ENCODE measurements at places on chromosomes 5 and 9.

DNA sequence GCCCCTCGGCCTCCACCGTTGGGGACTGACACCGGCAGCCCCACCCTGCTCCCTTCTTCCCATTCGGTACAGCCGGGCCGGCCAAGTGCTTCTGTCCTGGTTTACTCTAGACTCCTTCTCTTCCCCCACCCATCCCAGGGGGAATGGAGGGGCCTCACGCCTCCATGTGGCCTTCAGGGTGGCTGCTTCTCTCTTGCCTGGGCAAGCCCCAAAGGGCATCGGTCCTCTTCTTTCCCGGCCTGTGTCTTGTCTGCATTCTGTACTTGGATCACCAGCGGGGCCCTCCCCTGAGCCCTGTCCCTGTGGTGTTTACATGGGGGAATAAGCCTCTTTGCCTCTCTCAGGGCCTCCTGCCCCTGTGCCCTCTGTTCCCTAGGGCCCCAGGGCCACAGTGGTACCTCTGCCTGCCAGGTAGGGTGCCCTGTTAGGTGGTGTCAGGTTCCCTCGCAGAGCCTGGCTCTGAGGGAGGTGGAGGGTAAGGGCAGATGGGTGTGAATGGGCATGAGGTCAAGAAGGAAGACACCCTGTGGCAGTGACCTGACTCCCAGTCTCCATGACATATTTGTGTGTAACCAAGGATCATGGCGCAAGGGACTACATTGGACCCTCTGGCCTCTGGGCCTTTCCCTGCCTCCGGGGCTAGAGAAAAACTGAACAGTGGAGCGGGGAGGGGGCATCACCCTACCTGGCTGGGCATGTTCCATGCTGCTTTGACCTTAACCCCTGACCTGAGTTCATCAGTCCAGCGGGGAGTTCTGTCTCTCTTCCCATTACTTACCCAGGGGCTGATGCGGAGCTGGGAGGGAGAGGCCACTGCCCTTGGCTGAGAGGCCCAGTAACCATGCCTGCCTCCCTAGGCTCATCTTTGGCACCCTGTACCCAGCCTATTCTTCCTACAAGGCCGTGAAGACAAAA, 1.6 kb downstream of the REEP2 start:
- DNase-seq = no peak

DNA sequence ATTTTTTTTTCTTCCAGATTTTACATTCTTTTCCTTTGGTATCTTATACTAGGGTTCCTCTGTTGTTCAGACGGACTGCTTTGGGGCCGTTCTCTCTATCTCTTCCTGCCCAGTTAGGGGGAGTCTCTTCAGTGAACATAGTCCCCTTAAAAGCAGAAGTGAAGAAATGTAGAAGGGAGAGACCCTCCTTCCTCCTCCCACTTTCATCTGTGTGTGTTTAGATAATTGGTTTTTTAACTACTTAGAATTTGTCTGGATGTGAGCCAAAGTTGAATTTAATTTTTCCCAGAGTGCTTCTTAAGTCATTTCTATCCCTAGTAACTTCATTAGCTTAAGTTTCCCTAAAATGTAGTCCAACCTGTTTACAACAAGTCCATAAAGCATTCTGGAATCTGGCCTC, 167.5 kb downstream of the HACD4 start:
- no peak for DNase-seq

GRCh38 chr5:141338538-141339306, at the start of gene PCDHGA2:
PCDHGA2 (plus strand) TSS chr5:141338760.
- no peak for DNase-seq

- no peak for DNase-seq
Observed at GRCh38 chr9:107588393-107588792, 98.8 kb upstream of the KLF4 start.

DNA sequence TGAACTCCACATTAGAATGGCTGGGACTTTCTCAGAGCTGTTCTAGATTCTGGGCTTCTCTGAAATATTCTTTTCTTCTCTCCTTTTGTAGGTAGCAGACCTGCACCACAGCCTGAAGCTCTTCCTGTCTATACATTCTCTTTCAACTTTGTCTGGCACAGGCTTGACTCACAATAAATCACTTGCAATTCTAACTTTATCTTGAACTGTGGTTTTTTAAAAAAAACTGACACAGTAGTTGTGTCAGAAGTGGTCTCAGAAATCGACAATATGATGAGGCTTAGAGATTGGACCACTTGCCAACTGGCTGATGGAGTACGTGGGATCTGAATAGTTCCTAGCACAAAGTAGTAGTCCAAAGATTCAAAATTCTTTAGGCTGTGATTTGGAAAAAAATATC, 24.1 kb upstream of the CDH9 start:
- DNase-seq = no peak

GRCh38 chr9:130661451-130662098, 2.8 kb upstream of the PRDM12 start:
- peak; percentile 47 for DNase-seq

GRCh38 chr5:65327582-65327981, 154.1 kb downstream of the ADAMTS6 start:
- no peak for DNase-seq

DNA sequence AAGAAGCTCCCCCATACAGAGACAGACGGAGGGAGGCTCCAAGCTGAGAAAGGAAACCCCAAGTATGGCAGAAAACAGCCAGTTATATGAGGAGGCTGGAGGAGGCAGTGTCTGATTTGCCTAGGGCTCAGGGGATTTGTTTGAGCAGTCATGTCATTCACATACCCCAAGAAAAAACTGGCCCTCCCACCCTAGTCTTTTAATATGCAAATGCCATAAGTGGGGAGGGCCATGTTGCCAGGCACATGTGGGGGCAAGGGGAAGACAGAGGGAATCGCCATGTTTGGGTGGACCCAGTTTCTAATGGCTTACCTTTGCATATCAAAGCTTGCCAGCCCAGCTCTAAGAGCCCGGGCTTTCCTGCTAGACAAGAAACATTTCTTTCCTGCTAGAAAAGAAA, 1163.8 kb downstream of the TAF11L14 start:
- no peak for DNase-seq

DNA sequence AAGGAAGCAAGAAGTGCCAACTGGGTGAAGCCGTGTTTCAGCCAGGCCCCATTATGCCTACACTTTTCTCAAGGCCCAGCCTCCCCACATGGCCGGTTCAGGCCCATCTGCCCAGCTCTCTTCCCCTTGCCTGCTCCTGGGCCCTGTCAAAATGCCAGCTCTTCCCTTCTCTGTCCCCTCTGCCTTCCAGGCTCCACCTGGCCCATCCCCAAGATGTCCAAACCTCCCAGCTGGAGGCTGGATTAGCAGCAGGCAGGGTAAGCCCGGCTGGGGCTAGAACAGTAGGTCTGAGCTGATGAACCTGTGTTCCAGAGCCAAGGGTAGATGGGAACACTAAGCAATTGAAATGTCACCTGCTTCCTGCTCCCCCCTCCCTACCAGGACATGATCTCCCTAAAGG, 64.1 kb upstream of the HSPA9 start:
- no peak for DNase-seq

DNA sequence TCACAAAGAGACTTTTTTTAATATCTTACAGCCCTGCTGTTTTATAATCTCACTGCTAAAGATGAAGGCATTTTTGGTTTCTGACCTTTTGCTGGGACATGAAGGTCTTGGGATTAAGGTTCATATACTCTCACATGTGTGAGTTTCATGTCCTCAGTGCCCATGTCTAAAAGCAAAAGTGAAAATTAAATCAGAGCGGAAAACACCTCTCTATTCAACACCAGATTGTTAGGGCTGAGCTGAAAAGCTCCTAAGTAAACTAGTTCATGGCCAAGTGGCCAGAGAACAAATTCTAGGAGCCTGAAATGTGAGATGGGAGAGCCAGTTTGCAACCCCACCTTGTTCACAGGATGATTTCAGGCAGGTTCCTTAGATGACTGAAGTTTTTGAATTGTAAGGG, 110.9 kb downstream of the GRIA1 start:
- DNase-seq = no peak

DNA sequence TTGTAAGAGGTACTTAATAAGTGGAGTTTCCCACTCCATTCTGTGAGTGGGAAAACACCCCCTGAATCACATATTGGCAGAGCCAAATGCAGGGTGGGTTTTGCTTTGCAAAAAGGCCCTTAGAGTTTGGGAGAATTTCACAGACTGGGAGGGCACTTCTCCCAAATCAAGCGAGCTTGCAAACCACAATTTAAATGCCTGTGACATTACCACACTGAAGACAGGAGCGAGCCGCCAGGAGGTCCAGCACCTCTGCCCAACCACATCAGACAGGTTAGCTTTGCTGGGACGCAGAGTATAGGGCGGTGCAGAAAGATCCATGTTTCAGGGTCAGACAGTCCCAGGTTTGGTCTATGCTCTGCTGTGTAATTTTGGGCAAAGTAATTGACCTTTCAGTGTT, 2.3 kb downstream of the ALAD start:
- DNase-seq = no peak

- no peak for DNase-seq
Observed at GRCh38 chr9:137173796-137174664, 2.2 kb upstream of the TMEM210 start.

- no peak for DNase-seq
Observed at GRCh38 chr5:2217219-2217618, 334.5 kb upstream of the IRX4 start.

- no peak for DNase-seq
Observed at GRCh38 chr9:117414220-117414905, 494 bp downstream of the ASTN2 start.

DNA sequence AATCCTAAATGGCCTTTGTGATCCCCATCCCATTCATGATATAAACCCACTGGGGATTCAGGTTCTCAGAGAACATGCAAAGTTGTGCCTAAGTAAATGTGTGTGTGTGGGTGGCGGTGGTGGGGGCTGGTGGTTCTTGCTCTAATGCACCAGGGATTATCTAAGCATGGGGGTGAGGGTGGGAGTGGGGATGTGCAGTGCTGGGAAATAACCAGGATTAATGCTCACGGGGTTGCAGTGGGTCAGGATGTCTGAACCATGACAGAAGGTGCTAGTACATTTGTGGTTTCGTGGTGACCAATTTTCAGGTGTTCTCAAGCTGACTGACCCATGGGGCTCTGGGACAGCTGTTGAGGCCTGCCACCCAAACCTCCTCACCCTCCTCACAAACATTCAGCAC, 101.0 kb downstream of the ZNF608 start:
- DNase-seq = no peak

GRCh38 chr9:104970271-104970987, 42.5 kb upstream of the ABCA1 start:
- no peak for DNase-seq

DNA sequence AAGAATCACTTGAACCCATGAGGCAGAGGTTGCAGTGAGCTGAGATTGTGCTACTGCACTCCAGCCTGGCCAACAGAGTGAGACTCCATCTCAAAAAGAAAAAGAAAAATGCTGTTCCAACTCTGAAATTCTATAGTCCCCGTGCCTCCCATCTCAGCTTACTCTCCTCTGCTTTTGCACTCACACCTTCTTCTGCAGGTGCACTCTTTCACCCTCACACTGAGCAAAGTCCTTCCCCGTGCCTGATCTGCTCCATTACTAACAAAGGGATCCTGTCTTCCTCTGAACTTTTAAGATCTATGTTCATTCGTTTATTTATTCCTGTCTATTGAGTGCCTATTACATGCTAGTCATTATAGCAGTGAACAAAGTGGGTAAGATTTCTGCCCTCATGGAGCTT, 47.8 kb downstream of the SUSD1 start:
- no peak for DNase-seq

DNA sequence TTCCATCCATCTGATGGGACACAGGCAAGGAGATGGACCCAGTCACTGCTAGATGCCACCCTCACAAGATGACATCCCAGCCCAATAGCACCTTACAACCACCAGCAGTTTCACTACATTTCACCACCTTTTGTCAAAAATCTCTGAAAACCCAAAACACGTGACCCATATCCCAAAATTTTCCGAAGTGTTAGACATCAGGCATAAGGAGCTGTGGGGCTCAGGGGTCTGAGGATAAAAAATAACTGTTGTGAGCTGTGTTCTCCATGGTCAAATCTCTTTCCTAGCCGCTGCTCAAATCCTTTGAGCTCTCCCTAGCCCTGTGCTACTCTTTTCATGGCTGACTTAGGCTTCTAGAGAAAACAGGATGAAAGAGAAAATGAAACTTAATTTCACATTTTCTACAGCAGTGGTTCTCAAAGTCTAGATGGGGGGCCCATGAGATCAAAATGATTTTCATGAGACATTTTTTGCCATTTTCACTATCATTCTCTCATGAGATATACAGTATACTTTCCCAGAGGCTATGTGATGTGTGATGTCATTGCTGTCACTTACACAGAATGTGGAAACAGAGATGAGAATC, 40.7 kb downstream of the TIMD4 start:
- DNase-seq = no peak

DNA sequence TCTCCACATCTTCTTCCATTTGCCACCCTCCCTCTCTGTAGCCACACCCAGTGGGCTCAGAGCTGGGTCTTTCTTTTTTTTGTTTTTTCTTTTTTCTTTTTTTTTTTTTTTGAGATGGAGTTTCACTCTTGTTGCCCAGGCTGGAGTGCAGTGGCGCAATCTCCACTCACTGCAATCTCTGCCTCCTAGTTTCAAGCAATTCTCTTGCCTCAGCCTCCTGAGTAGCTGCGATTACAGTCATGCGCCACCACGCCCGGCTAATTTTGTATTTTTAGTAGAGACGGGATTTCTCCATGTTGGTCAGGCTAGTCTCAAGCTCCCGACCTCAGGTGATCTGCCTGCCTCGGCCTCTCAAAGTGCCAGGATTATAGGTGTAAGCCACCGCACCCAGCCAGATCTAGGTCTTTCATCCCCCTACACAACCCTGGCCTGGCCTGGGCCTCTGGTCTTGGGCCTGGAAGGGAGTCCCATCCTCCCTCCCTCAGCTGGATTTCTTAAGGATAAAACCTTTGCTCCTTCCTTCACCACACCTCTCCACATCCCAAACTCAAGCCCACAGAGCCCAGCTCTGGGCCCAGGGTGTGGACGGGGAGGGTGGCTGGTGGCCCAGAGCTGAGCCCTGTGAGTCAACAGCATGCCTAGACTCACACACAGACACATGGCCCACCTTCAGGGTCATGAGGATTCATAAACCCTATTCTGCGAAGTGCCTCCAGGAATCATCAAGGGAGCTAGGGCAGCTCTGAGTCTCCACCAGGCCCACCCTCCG, 18.8 kb upstream of the KCNIP1 start:
- no peak for DNase-seq

- DNase-seq = no peak
Observed at GRCh38 chr5:80481019-80481893, 6.6 kb upstream of the FAM151B start.

DNA sequence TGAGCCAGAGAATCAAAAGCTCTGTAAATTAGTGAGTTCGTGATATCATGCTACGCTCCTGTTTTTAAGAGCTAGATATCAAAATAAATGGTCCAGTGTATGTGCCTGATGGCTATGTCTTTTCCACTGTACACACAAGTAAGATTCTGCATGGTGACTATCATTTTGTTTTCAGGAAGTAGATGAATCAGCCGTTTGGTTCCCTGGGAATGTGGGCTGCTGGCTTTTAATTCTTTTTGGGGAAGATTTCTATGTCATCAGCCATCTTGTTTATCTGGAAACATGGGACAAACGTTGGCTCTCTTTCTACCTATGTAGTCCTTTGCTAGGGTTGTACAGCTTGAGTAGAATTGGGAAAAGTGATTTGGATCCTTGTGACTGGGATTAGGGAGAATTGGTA, 126.7 kb downstream of the GRIA1 start:
- no peak for DNase-seq

Data from RWPE2 (cell line).